HL-60 (cell line): ENCODE measurements at places on chromosomes 11 and 22.
A peak's percentile ranks its signal among the peaks of the same experiment; 100 is the strongest.

GRCh38 chr11:108906329-108906728, 241.5 kb downstream of the DDX10 start:
- DNase-seq: no peak

DNA sequence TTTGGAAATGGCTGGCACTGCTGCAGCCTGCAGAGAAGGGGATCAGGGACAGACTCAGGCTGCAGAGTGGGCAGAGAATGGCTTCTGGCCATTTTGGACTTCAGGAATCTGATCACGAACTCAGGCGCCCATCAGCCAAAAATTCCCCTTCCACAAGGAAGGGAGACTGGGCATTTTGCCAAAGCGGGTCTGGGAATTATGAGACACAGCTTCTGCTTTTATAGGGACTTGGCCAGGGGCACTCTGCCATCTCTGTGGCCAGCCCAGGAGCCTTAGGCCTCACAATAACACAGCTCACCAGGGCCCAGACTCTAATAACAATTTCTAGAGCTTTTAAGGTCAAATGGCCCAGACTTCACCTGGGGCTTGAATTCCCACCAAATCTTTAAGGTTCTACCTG, 74.7 kb downstream of the CHST1 start:
- DNase-seq: no peak

DNA sequence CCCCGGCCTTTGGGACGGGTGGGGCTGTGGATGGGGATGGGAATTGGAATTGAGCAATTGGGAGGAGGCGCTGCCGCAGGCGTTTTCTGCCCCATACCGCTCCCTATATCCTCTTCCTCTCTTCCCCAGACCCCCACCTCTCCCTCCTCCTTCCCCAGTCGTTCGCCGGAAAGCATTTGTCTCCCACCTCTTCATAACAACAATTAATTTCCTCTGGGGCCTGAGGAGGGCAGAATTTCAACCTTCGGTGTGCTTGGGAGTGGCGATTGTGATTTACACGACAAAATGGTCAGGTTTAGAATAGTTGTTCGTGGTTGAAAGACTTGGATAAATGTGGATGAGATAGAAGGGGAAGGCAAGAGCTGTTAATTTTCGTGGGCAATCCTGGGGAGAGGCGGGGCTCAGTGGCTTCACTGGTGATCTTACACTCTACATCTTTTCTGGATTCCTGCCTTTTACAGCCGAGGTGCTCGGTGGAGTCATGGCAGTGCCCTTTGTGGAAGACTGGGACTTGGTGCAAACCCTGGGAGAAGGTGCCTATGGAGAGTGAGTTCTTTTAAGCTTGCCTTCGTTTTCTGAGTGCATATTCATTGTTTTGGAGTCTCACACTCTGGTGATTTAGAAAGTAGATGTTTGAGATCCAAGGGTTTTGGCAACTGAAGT, 1.5 kb downstream of the CHEK1 start:
- DNase-seq: peak; percentile 64

DNA sequence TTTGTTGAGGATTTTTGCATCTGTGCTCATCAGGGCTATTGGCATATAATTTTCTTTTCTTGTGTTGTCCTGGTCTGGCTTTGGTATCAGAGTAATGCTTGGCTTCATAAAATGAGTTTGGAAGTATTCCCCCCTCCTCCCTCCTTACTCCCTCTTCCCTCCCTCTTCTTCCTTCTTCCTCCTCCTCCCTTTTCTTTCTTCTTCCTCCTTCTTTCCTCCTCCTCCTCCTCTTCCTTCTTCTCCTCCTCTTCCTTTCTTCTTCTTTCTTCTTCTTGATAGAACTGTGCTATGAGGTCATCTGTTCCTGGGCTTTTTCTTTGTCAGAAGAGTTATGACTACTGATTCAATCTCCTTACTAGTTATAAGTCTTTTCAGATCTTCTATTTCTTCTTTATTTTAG, 10.1 kb downstream of the BIRC2 start:
- no peak for DNase-seq

- peak; percentile 56 for DNase-seq
Measured at GRCh38 chr11:114083391-114084252, 24.1 kb downstream of the ZBTB16 start.

- DNase-seq: no peak
Measured at GRCh38 chr22:24161909-24162308, 19.4 kb upstream of the SUSD2 start.

GRCh38 chr11:88827018-88827676, 238.6 kb downstream of the GRM5 start:
- DNase-seq: no peak

DNA sequence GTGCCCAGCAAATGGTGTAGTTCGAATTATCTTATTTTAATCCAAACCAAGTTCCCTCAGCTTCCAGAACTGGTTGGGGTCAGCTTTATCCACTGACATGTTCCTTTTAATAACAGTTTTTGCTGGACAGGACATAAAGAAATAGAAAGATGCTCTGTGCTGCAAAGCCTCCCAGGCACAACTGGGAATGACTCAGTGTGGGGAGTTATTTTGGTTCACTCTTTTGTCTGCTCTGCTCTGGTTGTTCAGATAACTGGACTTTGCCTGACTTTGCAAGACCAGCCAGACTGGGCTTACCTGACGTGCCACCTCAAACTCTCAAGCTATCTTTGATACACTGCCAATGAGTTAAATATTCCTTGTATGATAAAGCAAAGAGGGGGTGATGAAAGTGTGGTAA, 25.6 kb downstream of the SEZ6L start:
- DNase-seq: no peak

DNA sequence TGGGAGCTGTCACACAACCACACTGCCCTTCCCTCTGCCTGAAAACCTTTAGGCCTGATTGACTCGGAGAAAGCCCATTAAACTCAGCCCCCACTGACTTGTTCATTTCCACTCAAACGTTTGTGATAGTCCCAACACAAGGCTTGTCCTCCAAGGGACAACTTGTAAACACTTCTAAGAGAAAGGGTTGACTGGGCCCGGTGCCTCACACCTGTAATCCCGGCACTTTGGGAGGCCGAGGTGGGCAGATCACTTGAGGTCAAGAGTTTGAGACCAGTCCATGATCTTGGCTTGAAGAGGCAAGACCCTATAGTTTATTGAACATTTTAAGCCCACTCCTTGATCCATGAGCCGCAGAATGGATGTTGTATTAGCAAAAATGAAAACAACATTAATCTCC, 63.3 kb upstream of the PRODH start:
- no peak for DNase-seq

DNA sequence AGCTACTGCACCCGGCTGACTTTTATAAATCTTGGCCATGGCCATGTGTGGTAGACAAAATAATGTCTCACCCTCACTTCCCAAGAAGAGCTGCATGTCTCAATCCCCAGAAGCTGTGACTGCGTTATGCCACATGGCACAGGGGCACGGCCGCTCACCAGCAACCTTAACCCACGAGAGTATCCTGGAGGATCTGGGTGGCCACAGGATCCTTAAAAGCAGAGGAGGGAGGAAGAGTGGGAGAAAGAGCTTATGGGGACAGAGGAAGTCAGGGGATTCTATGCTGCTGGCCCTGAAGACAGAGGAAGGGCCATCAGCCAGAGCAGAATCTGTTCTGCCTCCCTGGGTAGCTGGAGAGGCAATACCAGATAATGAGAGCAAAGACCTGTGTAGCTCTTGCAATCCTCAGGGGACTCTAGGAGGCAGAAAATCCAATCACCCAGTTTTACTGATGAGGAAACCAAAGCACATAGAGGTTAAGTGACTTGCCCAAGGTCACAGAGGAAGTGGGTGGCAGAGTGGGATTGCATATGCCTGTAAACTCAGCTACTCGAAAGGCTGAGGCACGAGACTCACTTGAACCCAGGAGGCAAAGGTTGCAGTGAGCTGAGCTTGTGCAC, 55.3 kb downstream of the CELSR1 start:
- DNase-seq: peak; percentile 23

GRCh38 chr22:21444701-21445436, 22.3 kb upstream of the TMEM191C start:
- peak; percentile 16 for DNase-seq

GRCh38 chr11:78390809-78391208, 26.8 kb downstream of the GAB2 start:
- DNase-seq: no peak

DNA sequence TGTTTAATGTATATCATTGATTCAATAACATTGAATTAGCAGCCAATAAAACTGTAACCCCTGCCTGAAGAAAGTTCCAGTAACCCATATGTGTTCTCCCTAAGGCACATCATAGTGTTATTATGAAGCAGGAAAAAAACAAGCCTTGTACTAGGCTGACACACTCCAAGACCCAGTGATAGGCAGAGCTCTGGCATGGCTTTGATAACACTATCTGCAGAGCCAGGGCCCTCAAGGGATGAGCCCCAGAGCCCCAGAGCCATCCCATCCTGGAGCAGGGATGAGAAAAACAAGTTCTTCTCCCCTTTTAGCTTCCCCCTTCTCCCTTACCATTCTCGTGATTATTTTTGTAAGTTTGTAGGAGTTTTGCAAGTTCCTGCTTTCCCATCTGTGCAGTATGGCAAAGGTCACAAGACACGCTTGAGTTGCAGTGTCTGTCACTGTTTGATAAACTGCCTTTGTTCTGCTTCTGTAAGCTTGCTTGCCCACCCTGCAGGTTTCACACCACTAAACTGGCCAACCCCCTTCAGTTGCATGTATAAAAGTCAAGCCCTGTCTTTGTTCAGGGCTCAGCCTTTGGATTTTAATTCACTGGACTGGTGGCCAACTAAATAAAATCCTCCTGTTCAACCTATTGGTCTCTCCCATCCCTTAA, 22.3 kb upstream of the GUCY1A2 start:
- DNase-seq: peak; percentile 79

DNA sequence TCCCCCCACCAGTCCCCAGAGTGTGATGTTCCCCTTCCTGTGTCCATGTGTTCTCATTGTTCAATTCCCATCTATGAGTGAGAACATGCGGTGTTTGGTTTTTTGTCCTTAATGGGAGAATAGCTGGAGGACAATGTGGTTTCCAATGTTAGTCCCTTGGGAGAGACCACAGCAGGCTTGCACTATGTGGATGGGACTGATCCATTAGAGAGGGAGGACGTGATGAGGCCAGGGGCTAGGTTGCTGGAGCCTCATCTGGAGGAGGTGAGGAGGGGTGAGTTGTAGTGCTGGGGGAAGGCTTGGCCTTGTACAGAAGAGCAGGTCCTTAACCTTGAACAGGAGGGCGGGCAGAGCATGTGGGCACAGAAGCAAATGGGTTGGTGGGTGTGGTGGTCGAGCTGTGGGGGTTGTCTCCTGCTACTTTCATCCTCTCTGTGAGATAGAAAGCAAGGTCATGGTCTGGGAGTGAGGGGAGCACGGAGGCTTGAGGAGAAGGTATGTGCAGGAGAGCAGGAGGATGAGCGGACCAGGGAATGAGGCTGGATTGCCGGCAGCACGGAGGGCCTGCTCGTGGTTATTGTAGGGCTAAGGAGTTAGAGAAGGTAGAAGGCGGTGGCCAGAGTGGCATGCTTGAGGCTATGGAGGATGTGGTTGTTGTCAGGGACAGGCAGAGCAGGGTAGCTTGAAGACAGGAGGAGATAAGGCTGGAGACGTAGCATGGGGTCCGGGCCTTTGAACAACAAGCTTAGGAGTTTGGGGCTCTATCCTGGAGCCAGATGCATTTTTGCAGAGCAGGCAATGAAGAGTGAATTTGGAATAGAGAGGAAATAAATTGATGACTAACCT, 11.2 kb upstream of the SREBF2 start:
- DNase-seq: no peak

GRCh38 chr11:11011617-11012016, 153.8 kb upstream of the ZBED5 start:
- no peak for DNase-seq

DNA sequence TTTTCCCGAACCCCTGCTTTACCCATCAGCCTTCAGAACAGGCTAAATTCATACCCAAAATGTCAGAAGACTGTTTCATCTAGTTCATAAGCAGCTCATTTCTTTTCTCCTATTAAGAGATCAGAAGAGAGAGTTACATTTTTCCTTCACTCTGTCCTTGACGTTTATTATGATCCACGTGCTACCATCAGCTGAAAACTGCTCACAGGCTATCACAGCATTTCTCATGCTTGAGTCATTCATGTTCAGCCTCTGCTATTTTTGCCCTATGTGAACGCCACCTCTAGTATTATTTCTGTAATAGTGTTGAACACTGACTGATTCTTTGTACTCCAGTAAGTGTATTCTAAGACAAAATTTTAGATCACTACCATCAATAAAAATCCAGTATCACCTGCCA, 51.9 kb downstream of the SLC1A2 start:
- no peak for DNase-seq

DNA sequence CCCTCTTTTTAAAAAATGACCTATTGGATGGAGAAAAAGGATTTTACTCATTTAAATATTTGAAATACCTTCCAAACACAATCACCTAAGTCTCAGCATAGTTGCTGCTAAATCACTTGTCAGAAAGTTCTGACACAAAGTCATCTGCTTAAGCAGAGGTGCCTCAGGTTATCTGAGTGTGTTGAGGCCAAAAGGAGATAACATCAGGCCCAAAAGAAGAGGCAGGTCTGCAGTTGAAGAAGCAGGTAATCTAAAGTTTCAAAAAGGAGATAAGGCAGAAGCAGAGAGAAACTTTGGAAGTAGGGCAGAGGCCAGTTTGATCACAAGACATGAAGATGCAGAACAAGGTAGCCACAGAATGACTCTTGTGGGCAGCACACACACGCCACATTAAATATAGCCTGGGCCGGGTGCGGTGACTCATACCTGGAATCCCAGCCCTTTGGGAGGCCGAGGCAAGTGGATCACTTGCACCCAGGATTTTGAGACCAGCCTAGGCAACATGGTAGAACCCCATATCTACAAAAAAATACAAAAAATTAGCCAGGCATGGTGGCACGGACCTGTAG, 175.7 kb upstream of the API5 start:
- DNase-seq: no peak

GRCh38 chr22:49736538-49736937, 91.1 kb downstream of the BRD1 start:
- DNase-seq: no peak
